ENCODE measurements at places on chromosomes 7 and 10.

DNA sequence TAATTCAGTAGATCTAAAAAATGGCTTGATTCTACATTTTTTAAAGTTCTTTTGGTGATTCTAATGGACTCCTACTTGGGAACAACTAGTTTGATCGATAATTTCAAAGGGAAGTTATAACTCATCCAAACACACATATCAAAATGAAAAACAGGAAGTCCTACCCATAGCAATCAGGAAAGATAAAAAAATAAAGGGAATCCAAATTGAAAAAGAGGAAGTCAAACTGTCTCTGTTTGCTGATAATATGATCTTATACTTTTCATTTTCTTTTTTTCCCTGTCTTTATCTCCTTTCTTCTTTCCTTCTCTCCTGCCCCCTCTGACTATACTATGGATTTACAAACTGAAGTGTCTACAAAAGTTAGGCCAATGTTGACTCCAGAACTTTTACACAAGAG is 118.8 kb downstream of the IQUB start:
- no peak for DNase-seq

- no peak for DNase-seq
Observed at GRCh38 chr7:24733414-24734060, 23.7 kb downstream of the GSDME start.

GRCh38 chr7:142496545-142496991 is 238.7 kb upstream of the PRSS58 start:
- DNase-seq, result no peak

DNA sequence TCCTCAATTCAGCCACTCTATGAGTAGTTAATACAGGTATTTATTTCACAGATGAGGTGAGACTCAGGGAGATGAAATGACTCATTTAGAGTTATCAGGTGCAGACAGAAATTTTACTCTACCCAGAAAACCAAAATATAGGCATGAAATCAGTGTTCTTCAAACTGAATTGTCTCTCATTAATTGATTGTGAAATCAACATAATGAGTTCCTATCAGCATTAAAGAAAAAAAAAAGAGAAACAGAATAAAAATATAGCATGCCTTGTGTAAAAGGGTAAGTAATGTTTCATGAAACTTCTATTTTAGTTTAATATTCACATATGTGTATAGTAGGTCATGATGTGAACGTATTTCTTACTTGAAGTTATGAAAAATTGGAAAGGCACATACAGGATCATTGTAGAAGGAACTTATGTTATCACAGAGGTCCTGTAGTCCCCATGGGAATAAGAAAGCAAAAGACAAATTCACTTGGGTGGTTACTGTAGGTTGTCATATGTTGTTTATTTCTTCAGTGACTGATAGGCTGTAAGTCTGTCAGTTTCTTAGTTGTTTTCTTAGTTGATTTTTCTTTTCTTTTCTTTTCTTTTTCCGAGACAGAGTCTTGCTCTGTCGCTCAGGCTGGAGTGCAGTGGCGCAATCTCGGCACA is 47.5 kb downstream of the KAT6B start:
- no peak for DNase-seq

- DNase-seq, result no peak
Observed at GRCh38 chr10:13803566-13804554, 217.1 kb downstream of the PRPF18 start.

DNA sequence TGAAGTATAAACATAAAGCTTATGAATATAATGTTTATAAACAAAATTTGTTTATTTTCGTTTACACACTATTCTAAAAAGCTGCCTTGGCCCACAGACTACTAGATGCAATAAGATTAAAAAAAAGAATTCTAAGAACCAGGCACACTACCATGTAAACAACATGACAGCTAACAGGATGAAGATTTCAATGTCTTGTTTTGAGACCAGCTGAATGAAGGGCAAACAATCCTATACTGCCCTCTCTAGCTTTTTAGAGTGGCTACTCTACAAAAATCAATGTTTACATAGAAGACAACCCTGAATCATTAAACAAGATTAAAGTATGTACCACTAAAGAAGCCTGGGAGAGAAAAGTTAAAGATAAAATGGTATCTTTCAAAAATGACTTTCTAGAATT is 38.6 kb downstream of the SLC25A40 start:
- DNase-seq, result no peak

DNA sequence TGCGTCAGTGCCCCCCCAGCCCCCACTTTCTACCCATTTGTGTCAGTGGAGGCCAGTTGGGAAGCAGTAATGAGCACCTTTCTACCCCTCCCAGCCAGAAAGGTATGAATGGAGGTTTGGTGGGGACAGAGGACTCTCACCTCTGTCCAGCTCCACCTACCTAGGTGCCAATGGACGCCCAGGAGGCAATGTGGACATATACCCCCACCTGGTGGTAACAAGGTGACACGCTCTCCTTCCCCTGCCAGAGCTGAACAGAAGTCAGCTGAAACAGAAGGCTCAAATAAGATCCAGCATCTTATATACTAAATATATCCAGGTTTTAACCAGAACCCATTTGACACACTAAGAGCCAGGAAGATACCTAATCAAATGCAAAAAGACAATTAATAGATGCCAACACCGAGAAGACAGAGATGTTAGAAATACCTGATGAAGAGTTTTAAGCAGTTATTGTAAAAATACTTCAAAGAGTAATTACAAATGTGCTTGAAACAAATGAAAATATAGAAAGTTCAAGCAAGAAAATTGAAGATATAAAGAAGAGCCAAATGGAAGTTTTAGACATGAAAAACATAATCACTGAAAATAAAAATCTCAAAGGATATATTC is 18.4 kb upstream of the SORCS3 start:
- no peak for DNase-seq

DNA sequence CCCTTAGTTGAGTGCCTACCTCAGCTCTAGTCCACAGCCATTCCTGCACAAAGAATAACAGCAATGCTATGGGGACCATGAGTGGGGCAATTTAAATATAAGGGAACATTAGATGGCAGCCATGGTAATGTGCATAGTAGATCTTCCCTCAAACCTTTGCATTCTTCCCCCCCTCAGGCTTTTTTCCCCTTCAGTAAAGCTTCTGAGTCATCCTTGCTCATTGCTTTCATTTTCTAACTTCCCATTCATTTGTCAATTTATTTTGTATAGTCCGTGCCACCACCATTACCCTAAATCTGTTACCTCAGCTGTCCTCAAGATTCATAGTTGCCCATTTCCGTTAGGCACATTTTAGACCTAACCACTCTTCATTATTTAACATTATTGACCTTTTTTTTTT is 10.7 kb downstream of the HECTD2 start:
- DNase-seq, result no peak

DNA sequence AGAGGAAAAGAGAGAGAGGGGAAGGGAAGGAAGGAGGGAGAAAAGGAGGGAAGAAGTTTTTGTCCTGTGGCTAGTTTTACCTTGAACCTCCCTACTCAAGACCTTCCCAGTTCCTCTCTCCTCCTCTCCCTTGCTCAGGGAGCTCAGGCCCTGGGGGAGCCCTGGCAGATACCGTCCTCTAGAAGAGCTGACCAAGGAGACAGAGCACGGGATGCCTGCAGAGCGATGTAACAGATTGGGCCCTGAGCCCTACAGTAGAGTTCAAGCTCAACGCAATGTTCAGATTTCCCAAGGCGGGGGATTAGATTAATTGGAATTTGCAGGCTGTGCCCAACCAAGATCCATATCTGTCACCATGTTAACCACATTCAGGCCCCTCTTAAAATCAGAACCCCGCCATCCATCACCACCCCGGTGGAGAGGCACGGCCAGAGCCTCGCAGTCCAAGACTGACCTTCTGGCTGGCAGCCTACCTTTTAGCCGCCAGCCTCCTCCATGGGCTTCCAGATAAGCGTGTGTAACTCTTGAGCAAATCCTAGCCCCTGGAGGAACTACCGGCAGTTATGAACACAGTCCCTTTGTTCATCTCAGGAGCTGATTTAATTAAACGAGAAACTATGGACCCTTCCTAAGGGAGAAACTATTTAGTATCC is 70.6 kb downstream of the KCNMA1 start:
- DNase-seq, result no peak

- no peak for DNase-seq
Observed at GRCh38 chr10:21705828-21706176, 171.8 kb downstream of the MLLT10 start.

DNA sequence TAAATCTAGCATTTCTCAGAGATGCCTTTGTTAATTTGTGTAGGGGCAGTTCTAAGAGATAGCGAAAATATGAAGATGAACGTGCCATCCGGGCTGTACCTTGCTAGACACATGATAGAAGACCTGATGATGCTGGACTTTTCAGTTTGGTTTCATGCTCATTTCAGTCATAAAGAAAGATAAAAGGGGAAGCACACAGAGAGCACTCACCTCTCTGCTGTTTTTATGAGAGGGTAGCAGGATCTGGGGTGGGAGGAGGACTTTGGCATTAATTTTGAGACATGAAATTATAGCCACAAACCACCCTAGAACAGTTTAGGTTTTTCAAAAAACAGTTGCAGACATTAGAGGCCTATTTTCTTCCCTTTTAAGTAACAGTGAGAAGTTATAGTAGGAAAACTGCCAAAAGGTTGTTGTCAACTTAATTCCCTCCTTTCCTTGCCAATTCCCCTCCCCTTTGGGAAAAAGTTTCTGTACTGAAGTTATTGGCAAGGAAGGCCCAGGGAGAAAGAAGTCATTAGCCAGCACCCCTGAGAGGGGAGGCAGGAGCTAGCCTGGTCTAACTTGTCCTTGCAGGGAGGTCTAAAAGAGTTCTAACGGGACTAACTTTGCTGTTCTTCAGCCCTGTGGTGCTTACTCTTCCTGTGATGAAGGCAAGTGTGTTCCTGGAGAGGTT is 2.6 kb downstream of the ST7 start:
- DNase-seq, result no peak

DNA sequence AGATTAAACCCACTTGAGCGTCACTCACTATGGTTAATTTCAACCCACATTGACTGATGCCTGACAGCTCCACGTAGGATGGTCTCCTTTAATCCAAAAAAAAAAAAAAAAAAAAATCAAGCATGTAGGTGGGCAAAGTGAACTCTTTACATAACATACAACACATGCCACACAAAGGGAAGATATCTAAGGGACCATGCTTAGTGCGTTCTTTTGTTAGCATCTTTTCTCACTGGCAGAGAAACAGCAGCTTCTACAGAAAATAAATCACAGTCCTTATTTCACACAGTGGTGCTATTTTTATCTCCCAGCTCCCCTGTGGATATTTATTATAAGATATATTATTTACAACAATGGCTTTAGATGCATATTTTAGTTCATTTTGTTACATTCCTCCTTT is 652.0 kb upstream of the CELF2 start:
- DNase-seq, result no peak

GRCh38 chr10:121187391-121187790 is 336.2 kb downstream of the WDR11 start:
- DNase-seq, result no peak

- no peak for DNase-seq
Observed at GRCh38 chr10:79221110-79222051, 125.9 kb upstream of the PPIF start.

GRCh38 chr10:67098461-67098860 is 172.6 kb downstream of the LRRTM3 start:
- DNase-seq, result no peak

DNA sequence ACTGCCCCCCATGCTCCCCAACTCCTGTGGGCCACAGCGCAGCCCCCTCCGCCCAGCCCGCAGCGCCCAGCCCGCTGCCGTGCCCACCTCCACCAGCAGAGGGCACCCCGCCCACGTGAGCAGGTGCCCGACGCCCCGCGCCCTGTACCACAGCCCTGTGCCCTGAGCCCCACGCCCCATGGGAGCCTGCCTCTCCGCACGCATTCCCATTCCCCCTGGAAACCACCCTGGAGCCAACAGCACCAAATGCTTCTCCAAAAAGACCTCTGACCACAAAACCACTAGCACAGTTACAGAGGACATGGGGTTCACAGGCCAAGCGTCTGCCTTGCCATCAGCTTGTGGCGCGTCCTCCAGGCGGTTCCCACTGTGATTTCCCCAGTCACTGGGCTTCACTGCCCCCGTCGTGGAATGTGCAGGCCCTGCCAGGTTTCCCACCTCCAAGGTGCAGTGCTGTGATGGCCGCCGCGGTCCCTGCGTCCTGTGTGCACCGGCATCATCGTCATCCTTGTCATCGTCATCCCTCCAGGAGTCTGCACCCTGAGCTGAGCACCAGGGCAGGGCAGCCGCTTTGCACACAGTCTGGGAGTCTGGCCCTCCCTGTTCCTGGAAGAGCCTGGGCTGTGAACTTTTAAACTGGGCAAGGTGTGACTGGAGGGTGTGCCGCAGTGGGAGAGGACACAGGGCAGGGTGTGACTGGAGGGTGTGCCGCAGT is 61.7 kb downstream of the PWWP2B start:
- DNase-seq, result no peak

DNA sequence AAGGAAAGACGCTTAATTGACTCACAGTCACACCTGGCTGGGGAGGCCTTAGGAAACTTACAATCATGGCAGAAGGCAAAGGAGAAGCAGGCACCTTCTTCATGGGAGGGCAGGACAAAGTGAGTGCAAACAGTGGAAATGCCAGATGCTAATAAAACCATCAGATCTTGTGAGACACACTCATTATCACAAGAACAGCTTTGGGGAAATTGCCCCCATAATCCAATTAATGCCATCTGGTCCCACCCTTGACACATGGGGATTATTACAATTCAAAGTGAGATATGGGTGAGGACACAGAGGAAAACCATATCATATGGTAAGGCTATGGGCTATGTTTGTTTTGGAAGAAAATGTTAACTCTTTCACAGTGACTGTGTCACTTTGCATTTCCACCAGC is 1272.5 kb upstream of the CELF2 start:
- no peak for DNase-seq

- DNase-seq, result no peak
Observed at GRCh38 chr10:113767222-113767621, 15.7 kb downstream of the PLEKHS1 start.

DNA sequence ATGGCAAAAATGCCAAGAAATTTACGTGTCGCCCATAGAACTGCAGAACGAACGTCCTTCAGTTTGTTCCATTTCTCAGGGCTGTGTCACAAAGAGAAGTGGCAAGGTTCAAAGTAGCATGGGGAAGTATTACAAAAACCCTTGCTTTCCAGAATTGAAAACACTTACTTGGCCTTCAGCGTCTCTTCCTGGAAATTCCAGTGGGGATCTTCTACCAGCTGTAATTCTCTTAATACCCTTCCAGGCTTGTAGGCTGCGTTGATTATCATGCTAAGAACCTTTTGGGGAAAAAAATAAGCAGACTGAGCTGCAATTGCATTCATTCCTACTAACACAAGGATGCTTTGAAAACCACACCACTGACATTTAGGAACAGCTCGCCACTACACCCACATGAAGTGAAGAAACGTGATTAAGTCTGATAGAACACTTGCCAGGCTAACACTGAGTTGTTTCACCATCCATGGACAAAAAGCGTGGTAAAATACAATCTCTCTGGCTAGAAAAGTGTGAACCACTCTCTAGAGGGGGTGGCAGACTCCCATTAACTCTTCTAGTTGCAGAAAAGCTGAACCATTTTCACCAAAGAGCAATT is 222.3 kb downstream of the SFMBT2 start:
- DNase-seq, result no peak

- no peak for DNase-seq
Observed at GRCh38 chr7:108072116-108072515, 58.0 kb downstream of the LAMB4 start.

- no peak for DNase-seq
Observed at GRCh38 chr10:13195016-13195415, 33.7 kb downstream of the MCM10 start.
